Myocyte (in vitro differentiated cells): ENCODE measurements at places on chromosomes 5 and 9.
A peak's percentile ranks its signal among the peaks of the same experiment; 100 is the strongest.

DNA sequence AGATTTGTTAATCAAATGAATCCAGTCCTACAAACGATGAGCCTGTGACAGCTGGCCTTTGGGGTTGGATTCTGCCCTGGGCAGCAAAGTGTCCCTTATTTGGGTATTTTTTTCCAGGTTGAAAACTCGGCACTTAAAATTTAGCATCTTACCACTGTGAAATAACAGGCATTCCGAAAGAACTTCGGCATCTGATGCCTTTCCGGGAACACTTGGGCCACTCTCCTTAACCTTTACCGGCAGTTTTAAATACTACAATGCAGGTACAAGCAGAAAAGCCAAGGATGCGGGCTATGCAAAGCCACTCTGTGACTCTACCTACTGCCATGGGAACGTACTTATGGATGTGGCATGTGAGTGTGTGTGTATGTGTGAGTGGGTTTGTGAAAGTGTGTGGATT is 1.0 kb upstream of the RASGRF2 start:
- no peak for DNase-seq

DNA sequence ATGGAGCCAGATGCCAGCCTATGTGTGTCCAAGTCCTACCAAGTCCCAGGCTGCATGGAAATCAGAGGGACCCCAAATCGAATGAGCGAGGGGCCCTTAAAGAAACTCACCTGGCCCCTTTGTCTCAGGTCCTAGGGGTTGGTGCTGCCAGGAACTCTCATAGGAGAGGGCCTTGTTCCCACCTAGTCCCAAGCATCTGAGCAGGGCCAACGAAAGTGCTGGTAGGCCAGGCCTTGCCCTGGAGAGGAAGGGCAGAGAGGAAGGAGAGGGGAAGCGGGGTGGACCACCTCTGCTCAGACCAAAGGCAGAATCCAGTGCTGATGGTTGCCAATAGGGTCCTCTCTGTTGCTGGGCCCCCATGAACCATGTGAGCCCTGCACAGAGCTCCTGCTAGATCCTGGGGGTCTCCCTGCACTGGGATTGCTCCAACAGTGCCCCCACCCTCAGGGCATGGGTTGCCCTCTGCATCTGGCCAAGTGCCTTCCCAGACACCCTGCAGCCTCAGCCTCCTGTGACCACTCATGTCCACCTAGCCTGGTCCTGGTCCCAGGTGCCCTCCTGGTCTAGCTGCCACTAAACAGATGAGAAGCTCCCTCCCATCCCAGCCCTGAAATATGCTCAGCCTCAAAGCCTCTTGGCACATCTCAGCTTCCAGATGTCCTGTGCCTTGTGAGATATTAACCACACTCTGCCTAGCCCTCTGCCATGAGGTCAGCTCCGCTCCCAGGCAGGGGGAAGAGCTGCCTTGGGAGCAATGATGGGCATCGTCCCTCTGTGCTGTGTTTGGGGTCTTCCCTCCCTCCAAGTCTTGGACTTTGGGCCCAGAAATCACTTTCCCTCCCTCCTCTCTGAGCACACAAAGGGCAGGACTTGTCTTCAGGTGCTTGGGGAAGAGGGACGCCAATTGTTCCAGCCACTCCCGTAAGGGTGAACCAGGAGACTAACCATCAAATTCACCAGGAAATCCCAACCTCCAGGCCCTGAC is 109.6 kb downstream of the ADAMTS2 start:
- no peak for DNase-seq

DNA sequence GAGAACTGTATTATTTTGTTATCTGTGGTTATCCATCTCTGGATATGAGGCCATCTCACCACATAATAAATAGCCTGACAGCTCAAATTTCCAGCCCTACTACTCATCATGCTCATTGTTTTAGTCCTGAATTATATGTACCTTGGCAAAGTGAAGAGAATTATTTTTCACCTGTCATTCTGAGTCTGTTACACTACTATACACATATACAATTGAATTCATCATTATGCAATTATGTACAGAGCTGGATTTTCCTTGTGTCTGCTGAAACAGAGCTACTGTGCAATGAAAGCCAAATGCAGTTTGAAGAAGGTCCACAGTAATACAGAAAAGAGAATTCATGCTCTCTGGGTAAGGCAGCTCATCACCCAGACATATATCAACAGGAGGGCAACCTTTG is 28.5 kb downstream of the ESM1 start:
- no peak for DNase-seq

GRCh38 chr9:126860757-126861466 is 473 bp downstream of the ZBTB34 start:
- peak; percentile 50 for DNase-seq

DNA sequence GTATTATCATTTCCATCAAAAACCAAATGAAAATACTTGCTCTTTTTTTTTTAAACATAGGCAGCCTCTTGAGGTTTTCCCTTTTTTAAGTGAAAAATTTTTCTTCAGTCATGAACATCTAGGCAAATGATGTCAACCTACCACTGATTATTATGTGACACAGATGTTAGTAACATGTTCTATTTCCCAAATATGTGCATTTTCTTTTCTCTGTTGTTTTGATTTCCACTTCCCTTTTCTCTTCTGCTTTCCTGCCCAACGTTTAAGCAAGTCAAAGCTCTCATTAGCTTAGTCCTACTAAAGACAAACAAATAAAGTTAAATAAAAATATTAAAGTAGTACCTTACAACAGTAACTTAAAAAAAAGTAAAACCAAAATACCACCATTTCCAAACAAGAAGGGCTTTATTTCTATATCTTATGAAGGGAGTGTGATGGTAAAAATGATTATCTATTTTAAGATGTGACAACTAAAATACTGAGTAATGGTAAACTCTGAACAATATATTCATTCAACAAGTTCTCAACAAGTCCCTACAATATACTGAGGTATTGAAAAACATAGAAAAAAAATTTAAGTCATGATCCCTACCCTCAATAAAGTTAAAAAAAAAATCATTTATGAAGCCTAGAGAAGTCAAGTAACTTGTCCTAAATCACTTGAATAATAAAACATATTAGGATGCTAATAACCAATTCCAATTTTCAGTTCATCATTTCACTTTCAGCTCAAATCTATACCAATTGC is 9.4 kb downstream of the SLC38A9 start:
- DNase-seq: no peak

- no peak for DNase-seq
Observed at GRCh38 chr5:120788481-120788880, 324.4 kb downstream of the PRR16 start.

- no peak for DNase-seq
Observed at GRCh38 chr9:133578524-133579441, 30.4 kb downstream of the FAM163B start.

- DNase-seq: no peak
Observed at GRCh38 chr9:4420351-4420750, 69.9 kb upstream of the SLC1A1 start.

DNA sequence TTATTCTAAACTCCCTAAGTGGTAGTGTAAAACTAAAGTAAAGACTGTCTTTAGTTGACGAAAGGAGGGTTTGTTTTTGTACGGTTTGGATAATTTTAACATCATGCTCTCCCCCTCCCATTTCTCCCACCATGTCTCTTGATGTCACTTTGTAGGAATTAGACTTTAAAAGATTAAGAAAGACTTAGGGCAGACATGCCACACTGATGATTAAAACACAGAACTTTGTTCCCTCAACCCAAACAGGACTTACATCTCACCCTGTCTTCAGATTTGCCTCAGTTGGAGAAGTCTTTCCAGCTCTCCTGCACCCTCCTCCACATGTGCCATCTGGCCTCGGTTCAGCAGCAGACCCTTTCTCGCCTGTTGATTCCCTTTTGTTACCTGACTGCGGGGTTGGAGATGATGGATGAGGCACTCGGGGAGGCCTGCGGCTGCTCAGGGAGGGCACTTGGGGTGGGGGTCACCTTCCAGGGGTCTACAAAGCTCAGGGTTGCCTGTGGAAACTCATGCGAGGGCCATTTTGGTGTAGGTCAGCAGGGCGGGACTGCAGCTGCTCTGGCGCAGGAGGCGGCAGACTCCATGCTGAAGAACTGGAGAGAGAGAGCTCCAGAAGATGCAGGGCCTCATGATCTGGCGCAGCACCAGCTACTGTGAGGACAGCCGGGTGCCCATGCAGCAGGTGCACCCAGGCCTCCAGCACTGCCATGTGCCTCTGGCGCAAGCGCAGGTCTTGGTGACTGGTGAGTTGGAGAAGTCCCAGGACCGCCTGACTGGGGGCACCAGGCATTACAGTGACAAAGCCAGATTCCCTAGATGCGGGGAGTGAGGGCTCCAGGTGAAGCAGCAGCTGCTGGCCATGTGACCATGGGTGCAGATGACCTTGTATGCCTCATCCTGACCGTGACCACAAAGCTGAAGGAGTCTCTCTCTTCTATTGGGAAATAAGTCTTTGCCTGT is 24.5 kb upstream of the EXOC3 start:
- peak; percentile 100 for DNase-seq

- DNase-seq: no peak
Observed at GRCh38 chr9:132837501-132838286, 40.4 kb downstream of the AK8 start.

- no peak for DNase-seq
Observed at GRCh38 chr9:135329571-135330306, 149.8 kb upstream of the PPP1R26 start.

GRCh38 chr5:160699301-160699700 is 152.7 kb downstream of the ATP10B start:
- no peak for DNase-seq

GRCh38 chr5:121144764-121145163 is 680.7 kb downstream of the PRR16 start:
- DNase-seq: no peak

GRCh38 chr9:136975644-136976043 is 1.7 kb upstream of the PTGDS start:
- DNase-seq: peak; percentile 84

DNA sequence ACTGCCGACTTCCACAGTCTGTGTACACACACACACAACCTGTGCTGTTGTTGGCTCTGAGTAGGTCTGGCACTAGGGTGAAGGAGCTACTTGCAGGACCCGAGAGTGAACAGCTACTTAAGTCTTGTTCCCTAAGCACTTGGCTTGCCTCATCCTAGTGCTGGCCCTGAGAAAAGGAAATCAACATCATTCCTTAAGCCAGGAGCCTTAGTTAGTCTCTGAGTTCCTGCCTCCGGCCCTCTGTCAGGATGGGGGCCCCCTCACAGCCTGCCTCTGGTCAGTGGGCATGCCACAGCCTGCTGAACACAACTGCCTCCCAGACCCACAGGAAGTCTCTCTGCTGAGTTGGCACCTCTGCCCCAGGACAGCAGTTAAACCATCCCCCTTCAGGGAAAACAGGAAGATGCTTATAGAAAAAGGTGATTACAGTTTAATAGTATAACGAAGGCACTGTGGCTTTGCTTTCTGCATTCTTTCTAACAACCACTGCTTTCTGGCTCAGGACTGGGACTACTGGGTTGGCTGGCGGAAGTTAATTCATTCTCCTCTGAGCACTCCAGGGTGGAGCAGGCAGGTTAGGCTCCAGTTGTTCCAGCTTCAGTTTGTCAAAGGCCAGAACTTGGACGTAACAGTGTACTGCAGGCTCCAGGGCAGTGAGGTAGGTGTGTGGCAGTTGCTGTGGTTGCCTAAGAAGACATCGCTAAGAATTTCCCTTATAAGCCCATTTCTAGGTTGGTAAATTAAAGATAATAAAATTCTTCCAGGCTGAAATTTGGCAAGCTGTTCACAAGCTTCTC is 2.8 kb downstream of the MAMDC2 start:
- DNase-seq: no peak

DNA sequence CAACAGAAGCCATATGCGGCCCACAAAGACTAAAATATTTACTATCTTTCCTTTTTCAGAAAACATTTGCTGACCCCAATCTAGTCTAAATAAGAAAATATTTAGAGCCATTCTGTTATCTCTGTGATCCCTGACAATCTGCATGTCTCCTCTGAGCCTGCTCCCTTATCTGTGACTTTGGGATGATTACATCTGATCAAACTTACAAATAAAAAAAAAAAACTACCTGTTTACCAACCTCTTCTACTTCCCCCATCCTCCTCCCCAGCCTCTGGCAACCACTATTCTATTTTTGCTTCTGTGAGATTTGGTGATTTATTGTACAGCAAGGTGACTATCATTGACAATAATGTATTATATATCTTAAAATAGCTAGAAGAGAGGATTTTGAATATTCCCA is 176.3 kb upstream of the CD180 start:
- no peak for DNase-seq

DNA sequence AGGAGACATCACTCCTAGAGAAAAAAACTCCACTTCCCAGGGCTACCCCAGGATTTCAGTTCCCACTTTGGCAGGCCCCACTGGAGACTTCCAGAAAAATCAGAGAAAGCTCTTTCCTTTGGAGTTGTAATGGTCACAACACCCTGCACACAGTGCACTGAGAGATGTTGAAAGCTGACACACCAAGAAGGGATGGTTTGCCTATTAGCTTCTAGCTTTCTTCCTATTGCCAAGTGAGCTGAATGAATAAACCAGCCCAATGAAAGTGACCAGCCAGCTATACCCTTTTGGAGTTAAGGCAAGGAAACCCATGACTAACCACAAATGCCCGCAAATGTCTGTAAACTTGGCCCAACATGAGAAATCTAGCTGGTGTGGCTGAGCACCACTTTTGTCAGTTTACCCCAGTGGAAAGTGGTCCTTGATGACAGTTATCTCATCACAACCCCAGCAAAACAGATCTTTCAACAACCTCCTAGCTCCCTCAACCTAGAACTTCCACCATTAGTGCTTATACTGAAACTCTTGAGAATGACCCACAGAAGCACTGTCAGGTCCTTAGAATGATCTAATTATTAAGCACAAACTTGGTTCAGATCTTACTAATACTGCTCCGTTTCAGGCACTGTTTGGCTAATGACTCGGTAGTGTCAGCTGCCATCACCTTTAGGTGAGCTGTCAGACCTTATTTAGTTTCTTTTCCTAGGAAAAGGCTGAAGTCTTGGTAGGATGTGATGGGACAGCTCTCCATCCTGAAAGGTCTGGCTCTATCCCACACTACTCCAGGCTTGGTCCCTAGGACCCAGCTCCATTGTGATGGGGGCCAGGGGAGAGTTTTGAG is 11.2 kb downstream of the IRF1 start:
- no peak for DNase-seq

DNA sequence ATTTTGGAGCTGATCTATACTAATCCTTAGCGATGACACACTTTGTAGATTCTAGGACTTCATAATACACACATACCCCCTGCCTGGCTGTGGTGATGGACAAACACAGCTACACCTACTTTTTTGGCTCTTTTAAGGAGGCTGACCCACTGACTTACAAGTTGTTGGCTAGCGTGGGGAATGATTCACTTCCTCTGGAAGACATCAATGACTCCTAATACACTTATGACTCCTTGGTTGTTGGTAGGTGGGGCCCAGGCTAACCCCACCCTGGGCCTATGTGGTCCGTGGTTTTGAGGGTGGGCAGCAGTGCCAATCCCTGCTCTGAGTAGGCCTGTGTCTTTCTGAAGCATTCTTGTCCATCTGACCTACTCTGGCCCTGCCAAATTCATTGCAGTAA is 144.4 kb downstream of the SLC12A2 start:
- peak; percentile 90 for DNase-seq

- no peak for DNase-seq
Observed at GRCh38 chr5:41820150-41820549, 50.1 kb downstream of the OXCT1 start.

DNA sequence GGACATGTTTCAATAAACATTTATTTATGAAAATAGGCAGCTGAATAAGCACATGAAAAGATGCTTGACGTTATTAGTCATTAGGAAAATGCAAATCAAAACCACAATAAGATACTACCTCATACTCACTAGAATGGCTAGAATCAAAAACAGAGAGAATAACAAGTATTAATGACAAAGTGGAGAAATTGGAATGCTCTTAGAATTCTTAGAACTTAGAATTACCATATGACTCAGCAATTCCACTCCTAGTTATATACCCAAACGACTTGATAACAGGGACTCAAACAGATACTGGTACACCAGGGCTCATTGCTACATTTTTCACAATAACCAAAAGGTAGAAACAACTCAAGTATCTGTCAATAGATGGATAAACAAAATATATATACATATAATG is 15.1 kb upstream of the TRIM36 start:
- no peak for DNase-seq
